Aorta (tissue), 5 donors: ENCODE measurements at places on chromosomes 2 and 18.

DNA sequence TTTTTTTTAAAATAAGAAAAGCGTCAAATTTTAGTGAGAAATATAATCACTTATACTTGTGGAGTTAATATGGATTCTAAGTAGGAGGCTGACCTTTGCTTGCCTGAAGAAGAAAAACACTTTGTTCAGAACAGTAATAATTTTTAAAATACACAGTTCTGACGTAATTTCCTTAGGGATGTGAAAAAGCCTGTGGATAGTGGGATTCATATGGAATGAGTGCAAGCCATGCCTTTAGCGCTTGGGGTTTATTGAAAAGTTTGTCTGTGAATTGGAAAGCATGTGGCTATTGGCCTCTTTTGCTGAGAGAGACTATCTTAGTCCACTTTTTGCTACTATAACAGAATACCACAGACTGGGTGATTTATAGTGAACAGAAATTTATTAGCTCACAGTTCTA, 151.3 kb downstream of the CCDC85A start:
- no peak for DNase-seq

DNA sequence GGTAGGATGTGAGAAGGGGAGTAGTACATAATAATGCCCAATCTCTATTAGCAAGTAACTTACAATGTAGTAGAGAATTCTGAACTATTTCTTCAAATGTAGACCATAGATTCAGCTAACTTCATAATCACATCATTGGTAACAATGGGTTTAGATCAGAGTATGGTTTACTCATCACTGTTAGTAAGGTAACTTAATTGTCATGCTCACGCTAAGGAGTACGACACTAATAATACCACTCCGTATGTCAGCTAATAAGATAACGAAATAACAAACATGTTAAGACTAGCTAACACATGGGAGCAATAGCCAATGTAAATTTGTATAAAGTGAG, 56.4 kb upstream of the CCDC141 start:
- no peak for DNase-seq

DNA sequence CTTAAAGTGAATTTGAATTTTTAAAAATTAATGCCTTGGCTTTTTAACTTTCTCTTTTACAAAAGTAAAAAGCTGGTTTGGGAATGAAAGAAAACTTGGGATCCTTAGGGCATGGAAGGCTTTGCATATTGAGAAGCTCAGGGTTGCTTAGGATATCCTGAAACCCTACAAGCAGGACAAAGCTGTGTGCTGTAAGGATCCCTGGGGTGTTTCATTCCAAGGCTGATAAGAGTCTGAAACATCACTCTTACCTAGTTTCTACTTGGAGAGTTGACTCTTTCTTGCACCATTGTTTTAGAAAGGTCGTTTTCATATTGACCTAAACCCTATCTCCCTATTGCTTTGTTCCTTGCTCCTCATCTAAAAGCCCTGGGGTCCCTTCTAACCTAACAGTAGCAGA, 325.9 kb upstream of the NT5C1B start:
- DNase-seq, result no peak

- no peak for DNase-seq
Observed at GRCh38 chr18:23932385-23933067, 82.0 kb upstream of the TTC39C start.

- DNase-seq, result no peak
Observed at GRCh38 chr2:240351826-240352426, 83.5 kb upstream of the GPC1 start.

DNA sequence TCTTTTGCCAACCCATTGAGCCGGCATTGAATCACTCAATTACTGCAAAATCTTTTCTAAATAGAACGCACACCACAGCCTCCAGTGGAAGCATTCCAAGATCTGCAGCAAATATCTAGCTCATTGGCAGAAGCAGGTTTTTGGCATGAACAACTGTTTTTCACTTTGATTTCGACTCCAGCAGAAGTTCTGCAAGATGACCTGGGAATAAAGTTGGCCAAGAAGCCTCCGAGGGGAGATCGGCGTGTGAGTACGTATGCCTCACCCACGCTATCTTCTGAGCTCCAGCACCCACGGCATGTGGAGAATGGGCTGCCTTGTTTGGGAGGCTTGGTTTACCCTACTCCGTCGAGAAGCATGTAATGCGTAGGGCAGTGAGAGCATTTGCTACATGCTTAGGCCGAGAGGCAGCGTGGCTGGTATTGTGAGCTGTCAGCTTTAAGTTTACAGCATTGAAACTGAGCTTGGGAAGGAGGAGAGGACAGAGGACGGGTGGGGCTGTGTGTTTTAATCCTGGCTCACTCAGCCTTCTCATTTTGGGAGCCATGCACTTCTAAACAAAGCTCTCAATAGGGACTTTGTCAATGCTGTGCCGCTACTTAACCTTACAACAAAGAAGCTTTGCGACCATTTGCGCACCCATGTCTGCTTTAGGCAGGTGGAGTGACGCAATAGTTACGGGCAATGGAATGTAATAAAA, 10.5 kb downstream of the PCARE start:
- no peak for DNase-seq

- peak; percentile 64 for DNase-seq
Observed at GRCh38 chr2:217964275-217965161, 38.3 kb downstream of the TNS1 start.

DNA sequence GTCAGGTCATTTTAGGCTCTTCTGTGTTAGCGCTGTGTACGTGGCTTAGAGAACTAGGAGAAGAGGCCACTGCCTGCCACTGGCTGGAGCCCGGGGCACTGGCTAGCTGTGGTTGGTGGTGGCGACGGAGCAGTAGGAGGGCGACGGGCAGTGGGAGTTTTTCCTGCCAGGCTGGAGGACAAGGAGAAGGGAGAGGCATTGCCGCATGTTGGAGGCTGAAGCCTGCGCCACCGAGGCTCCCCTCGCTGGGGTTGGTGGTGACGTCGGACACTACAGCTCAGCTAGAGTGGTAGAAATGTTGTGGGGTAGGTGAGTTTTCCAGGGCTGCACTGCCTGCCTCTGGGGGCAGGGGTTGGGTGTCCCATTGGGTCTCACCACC, 41.7 kb upstream of the IMP4 start:
- DNase-seq, result no peak

DNA sequence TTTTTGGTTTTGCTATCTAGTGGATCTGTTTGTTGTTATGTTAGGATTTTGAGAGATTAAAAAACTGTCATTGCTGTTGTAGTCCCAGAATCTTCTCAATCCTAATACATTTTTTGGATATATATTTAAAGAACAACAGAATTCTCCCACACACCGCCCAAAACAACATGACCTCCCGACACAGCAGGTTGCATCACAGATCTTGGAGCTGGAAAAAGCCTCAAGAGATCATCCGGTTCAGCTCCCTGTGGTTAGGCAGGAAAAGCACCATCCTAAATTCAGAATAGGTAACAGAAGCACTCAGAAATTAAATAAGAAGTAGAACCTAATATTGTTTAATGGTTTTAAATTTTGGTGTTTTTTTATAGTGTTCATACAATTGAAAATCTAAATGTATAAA, 251.4 kb upstream of the STON1 start:
- DNase-seq, result no peak

DNA sequence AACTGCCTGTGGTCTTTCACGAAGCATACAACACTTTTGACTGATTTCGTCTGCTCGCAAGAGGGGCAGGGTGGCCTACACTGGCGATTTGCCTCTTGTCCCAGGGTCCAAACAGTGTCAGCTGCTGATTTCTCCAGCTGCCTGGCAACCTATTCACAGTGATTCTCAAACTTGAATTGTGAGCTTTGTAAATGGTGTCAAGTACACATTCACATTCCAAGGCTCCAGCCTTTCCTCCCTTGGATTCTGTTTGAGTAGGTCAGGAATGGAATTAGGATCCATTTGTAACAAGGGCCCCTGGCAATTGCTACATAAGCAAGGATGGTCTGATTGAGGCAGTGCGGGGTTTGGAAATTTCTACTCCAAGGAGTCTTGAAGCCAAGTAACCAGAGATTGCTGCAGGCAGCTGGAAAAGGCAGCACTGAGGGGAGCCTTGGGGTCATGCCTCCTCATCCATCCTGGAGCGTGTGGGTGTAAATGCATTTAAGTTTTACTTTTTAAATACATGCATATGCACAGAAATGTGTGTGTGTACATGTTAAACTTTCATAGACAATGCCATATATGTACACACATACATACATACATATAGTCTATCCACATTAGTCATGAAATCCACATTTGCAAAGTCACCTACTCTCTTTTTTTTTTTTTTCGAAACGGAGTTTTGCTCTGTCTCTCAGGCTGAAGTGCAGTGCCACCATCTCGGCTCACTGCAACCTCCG, 86.8 kb upstream of the UXS1 start:
- no peak for DNase-seq

DNA sequence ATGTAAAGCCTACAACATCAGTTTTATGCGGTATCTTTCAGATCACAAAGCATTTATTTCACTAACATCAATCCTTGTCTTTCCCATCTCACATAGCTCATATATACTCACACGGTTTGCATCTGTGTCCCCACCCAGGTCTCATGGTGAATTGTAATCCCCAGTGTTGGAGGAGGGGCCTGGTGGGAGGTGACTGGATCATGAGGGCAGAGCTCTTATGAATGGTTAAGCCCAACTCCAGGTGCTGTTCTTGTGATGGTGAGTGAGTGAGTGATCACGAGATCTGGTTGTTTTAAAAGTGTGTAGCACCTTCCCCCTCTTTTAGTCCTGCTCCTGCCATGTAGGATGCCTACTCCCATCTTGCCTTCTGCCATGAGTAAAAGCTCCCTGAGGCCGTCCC, 42.0 kb downstream of the PARD6G start:
- no peak for DNase-seq

GRCh38 chr18:48942086-48942485, 8.7 kb downstream of the SMAD7 start:
- no peak for DNase-seq

DNA sequence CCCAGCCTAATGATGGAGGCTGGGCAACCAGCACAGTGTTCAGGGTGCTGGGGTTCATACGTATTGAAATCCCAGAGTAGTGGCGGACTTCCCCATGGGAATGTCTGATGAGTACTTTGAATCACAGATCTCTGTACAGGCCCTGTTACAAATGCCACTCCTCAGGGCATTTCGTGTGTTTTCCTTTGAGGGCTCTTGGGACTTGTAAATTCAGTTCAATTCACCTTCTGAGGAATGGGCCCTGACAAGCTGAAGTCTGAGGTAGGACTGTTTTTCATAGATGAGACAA, 288 bp upstream of the RDH14 start:
- no peak for DNase-seq

DNA sequence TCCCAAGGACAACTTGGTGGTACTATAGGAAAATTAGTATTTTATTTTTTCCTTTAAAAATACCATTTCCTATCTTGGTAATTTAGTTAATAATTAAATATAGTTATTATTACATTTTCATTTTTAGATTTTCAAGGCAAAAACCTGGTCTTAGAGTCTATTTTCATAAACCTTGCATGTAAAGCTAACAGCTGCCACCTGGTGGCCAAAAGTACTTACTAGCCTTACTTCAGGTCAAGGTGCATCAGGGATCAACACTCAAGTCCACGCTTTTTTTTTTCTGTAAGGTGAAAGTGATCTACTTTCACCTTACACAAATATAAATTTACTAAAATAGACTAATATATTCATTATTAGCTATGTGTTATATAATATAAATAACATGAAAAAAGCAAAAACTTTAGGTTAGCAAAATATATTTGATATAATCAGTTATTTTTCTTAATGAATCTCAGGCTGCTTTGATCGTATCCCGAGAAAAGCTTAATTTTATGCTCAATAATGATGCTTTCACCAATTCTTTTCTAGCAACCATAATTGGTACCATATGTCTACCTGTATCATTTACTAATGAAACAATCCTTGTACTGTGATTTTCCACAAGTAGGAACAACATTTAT, 62.5 kb downstream of the RELCH start:
- DNase-seq, result peak; percentile 75

DNA sequence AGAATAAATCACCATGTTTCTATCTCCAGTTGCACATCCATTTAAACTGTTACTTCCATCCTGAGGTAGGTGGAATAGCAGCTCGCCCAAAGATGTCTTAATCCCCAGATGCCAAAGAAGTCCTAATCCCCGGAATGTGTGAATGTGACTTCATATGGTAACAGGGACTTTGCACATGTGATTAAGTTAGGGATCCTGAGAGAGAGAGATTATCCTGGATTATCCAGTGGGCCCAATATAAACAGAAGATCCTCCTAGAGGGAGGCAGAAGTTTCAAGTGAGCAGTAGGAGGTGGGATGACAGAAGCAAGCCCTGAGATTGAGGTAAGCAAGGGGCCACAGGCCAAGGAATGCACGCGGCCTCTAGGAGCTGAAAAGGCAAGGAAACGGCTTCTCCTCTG, 19.8 kb downstream of the CREG2 start:
- no peak for DNase-seq

DNA sequence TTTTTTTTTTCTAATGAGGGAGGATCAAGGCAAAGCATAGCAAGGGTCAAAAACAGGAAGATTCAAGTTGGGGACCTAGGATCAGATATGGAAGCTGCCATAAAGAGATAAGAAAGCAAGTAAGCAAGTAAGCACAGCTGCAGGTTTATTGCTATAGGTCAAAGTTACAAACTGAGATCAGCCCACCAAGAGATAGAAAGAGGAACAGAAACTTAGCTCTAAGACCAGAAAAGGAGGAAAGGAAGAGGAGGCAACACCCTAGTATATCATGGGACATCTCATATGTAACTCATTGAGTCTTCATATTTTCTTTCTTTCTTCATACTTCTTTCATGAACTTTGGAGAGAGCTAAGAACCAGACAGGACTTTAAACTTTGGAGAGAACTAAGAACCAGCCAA, 295.9 kb upstream of the CRIM1 start:
- DNase-seq, result no peak

- DNase-seq, result no peak
Observed at GRCh38 chr2:209472871-209473270, 49.0 kb downstream of the MAP2 start.
